Fibroblast of skin of back (primary cell): ENCODE measurements at places on chromosomes 3 and 15.

DNA sequence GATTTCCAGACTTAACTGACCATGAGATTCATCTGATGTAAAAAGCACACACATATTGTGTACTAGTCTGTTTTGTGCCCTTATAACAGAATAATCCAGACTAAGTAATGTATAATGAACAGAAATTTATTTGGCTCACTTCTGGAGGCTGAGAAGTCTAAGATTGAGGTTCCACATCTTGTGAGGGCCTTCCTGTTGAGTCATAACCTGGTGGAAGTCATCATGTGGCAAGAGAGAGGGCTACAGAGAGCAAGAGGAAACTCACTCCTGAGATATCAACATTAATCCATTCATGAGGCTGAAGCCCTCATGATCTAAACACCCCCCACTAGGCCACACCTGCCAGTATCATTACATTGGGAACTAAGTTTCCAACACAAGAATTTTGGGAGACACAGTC, 977.6 kb downstream of the MCTP2 start:
- DNase-seq, result no peak

DNA sequence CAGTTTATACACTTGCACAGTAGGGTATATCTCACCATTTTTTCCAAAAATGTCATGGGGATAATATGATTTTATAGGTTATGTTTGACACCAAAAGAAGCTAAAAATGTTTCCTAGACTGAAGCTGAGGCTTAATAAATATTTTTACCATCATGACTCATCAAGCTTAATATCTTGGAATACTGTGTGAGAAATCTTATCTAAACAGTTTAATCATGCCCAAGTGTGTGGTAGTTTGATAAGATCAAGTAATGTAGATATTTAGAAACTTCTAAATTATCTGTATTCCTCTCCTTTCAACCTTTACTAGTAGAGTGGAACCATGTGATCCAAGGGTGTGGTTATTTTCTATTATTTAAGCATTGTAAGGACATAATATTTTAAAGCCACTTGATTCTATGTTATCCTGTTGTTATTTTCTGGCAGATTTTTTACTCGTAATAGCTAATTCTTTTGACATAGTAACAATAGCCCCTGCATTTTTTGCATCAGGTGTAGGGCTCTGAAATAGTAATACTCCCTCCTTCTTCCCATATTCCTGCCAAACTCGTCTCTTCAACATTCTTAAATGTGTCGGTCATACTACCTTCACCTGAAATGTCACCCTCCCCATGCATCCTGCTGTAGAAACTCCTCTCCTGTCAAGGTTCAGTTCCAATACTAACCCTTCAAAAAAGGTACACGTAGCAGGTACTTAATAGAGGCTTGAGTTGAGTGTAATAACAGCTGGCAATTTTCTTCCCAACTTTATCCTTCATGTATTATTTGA, 729.6 kb downstream of the NLGN1 start:
- DNase-seq, result peak; percentile 40

DNA sequence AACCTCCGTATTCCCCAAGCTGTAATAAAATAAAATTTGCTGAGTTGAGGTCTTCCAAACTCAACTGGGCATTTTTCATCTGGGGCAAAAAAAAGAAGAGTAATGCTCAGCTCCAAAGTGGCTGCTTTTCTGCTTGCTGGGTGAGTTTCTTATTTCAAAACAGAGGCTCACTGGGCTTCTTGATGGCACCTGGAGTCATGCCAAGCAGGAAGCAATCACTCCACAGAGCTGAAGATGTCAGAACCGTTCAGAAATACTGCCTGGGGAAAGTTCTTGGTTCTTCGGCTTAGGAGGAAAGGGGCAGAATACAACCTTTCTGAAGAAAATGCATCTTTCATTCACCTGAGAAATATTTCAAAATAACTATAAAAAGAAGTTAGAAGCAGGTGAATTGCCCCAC, 4.1 kb downstream of the CCR9 start:
- DNase-seq, result no peak

- no peak for DNase-seq
Measured at GRCh38 chr3:161356287-161356686, 15.0 kb downstream of the SPTSSB start.

DNA sequence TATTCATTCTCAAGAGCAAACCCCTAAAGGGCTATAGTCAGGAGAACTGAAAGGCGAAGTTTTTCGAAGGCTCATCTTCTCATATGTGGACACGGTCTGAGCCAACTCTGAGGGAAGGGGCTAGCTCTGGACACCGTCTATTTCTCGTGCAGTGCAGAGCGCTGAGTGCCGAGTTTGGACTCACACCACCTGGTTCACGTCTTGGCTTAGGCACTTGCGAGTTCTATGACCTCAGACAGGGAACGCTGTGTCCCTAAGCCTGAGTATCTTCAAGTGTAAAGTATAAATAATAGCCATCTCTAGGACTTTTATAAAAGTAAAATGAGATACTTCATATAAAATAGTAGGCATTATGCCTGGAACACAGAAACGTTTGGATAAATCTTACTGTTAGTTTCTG, 223.7 kb downstream of the FMN1 start:
- DNase-seq, result no peak

DNA sequence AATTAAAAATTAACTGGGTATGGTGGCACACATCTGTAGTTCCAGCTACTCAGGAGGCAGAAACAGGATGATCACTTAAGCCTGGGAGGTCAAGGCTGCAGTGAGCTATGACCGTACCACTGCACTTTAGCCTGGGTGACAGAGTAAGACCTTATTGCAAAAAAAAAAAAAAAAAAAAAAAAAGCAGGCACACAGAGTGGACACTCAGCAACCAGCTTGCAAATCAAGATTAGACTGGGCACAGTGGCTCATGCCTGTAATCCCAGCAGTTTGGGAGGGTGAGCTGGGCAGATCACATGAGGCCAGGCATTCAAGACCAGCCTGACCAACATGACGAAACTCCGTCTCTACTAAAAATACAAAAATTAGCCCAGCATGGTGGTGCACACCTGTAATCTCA, 5.4 kb downstream of the CLN6 start:
- no peak for DNase-seq

GRCh38 chr15:82831894-82832600, 22.6 kb downstream of the WHAMM start:
- no peak for DNase-seq

GRCh38 chr3:161163297-161163696, 57.8 kb upstream of the NMD3 start:
- DNase-seq, result peak; percentile 96

DNA sequence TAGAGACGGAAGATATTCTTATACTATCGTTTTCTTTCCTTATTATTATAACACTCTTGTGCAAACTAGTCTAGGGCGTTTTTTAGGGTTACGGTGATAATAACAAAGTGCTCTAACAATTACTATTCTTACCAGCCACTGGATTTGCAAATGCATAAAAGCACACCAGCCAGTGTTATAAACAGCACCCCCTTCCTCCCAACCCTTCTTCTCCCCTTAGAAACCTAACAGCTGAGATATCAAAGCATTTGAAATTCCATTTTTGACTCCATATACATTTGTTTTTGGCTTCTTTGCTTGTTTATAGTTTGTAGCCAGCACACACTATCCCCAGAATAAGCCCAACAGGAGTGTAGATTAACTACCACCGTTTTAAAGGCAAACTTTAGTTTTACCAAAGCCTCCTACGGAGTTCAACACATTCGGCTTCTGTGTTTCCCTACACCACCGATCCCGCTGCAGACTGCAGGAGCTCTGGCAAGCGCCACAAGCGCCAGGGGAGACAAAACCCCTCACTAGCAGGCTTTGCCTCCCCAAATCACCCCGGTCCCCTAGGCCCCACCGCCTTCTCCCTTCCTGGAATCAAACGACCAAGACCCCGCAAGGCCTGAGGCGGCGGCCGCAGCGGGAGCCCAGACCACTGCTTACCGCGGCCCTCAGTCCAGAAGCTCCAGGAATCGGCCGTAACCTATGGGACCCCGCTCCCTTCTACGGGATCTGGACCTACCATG, 461 bp downstream of the COPB2 start:
- peak; percentile 3 for DNase-seq
